ENCODE measurements at places on chromosomes 2 and 18.
A peak's percentile ranks its signal among the peaks of the same experiment; 100 is the strongest.

- no peak for DNase-seq
These were observed 550.8 kb upstream of the ZEB2 start for GRCh38 chr2:145070703-145071102.

- no peak for DNase-seq
These were observed 5.1 kb downstream of the RAMP1 start for GRCh38 chr2:237864444-237864931.

- DNase-seq, result no peak
These were observed 26.5 kb upstream of the ABI2 start for GRCh38 chr2:203301667-203302066.

GRCh38 chr2:63424329-63425078 is 163.8 kb downstream of the WDPCP start:
- peak; percentile 38 for DNase-seq

GRCh38 chr18:78913830-78914231 is 65.8 kb upstream of the SALL3 start:
- no peak for DNase-seq

Data from fibroblast of skin of back (primary cell).